Activated T-cell treated with anti-CD3 and anti-CD28 coated beads for 48 hours (primary cell): ENCODE measurements at places on chromosomes 2 and 18.

DNA sequence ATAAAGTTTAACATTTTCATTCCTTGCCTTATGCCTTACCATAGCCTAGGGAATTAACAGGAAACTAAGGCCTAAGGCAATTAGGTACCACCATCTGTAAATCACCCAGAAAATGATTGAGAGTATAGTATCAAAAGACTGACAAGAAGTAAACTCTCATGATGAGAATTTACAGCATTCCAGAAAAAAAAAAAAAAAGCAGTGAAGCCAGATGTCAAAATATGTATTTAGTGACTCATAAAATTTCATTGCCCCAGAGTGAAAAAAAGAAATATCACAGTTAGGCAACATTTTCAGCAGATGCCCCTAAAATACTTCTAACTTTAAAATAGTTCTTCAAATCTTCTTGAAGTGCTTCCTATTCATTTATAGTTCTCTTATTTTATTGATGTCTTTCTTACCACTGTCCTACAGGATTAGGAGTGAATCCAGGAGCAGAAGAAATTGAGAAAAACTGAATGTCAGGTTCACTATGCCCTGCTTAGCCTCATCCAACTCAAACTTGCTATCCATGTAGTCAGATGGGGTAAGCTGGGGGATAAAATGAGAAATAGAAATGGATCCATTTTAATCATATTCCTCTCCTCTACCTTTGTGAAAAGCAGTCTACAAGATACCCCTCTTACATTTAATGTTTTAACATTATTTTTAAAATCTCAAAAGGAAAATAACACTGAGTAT, 57.3 kb upstream of the TANK start:
- no peak for DNase-seq

GRCh38 chr2:28224648-28225472, 167.8 kb upstream of the FOSL2 start:
- no peak for DNase-seq

- no peak for DNase-seq
These were observed 331.2 kb downstream of the CTNNA2 start for GRCh38 chr2:79844011-79844410.

- no peak for DNase-seq
These were observed 112.9 kb downstream of the CSRNP3 start for GRCh38 chr2:165582409-165582808.

GRCh38 chr2:225465827-225466226, 66.3 kb downstream of the NYAP2 start:
- DNase-seq = no peak

DNA sequence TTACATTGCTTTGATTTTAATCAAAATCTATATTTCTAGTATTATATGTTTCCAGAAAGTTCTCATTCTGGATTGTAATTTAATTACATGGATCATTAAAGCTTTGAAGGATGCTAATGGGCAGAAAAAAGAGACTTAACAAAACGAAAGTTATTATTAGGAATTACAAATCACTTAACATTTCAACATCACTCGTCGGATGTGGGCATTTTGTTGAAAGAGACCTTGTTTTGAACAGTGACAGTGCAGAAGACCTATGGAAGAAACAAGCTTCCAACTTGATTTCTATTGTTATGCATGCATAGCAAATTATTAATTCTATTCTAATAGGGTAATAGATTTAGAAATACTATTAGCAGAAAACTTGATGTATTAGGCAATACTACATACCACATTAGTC, 31.4 kb upstream of the DARS1 start:
- DNase-seq = no peak

DNA sequence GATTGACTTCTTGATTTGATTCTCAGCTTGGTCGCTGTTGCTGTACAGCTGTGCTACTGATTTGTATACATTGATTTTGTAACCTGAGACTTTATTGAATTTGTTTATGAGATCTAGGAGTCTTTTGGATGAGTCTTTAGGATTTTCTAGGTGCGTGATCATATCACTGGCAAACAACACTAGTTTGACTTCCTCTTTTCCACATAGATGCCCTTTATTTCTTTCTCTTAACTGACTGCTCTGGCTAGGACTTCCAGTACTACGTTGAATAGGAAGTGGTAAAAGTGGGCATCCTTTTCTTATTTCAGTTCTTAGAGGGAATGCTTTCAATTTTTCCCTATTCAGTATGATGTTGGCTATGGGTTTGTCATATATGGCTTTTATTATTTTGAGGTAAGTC, 101.3 kb downstream of the OSBPL1A start:
- DNase-seq = no peak

DNA sequence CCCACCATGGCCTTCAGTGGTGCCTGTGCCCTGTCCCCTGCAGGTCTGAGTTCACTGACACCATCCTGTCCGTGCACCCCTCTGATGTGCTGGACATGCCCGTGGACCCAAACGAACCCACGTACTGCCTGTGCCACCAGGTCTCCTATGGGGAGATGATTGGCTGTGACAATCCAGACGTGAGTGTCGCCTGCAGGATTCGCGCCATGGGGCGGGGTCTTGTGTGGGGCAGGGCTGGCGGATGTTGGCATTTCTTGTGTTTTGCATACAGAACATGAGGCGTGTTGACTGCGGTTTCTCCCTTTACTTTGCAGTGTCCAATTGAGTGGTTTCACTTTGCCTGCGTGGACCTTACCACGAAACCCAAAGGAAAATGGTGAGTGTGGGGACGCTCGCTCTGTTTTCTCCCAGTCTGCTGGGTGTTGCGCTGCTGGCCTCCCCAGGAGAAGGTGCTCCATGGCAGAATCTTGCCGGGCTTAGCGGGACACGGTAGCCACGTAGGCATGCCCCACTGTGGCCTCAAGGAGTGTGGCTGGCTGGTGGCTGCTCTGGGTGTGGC, 11.5 kb upstream of the D2HGDH start:
- DNase-seq = no peak

DNA sequence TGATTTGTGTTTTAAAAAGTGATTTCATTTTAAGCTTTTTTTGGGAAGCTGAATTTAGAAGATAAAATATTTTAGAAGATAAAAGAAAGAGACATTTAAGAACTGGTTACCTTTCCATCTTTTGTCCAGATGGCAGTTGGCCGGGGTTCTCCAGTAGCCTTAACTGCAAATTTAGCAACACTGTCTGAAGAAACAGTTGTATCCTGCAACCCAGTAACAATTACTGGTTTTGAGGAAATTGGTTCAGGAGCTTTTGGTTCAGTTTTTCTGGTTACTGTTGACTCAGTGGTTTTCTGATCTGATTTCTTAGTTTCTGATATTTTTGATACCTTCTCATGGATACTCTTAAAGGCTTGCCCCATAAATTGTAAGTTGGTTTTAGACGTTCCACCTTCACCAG, 49.9 kb downstream of the PLEKHA3 start:
- DNase-seq = no peak

DNA sequence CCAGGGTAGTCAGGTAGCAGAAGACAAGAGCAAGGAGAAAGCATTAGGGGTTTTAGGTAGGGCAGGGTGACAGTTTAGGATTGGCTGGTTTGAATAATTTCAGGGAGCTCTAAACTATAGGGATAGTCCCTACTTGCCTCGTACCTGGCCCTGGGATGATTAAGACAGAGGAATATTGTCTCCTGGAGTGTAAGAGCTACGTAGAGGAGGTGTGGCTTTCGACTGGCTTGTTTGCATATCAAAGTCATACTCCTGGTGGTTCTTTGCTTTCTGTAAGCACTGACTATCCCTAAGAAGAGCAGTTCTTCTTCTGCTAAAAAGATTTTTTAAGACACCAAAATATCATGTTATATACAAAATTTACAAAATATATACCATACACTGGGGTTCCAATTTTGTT, 1867.4 kb downstream of the SUCLG1 start:
- DNase-seq = no peak

- DNase-seq = no peak
These were observed 6.0 kb upstream of the NCK2 start for GRCh38 chr2:105738658-105739241.

GRCh38 chr18:11324956-11325882, 175.8 kb upstream of the PIEZO2 start:
- no peak for DNase-seq

GRCh38 chr2:137943678-137944347, 20.5 kb upstream of the HNMT start:
- DNase-seq = no peak

- no peak for DNase-seq
These were observed 303.6 kb upstream of the ID2 start for GRCh38 chr2:8378016-8378810.

DNA sequence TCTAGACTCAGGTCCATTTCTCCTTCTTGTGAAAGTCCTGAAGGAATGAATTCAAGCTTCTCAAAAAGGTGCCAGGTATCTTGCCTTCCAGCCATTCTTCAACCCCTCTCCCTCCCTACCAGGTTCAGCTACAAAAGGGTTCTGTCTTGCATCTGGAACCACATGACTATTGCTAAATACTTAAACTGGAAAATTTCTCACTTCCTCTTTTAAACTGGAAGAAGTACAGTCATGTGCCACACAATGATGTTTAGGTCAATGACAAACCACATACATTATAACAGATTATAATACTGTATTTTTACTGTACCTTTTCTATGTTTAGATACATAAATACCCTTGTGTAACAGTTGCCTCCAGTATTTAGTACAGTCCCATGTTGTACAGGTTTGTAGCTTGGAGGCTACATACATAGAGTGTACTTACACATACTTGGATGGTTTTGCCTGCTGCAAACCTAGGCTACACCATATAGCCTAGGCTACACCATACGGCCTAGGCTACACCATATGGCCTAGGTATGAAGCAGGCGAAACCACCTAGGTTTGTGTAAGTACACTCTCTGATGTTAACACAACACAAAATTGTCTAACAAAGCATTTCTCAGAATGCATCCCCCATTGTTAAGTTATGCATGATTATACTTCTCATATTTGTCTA, 142.0 kb upstream of the DNMT3A start:
- no peak for DNase-seq

- DNase-seq = no peak
These were observed 38.7 kb downstream of the REEP1 start for GRCh38 chr2:86298411-86299390.

GRCh38 chr2:12948961-12949353, 232.2 kb downstream of the TRIB2 start:
- no peak for DNase-seq

GRCh38 chr2:160286551-160286950, 86.5 kb upstream of the ITGB6 start:
- no peak for DNase-seq

DNA sequence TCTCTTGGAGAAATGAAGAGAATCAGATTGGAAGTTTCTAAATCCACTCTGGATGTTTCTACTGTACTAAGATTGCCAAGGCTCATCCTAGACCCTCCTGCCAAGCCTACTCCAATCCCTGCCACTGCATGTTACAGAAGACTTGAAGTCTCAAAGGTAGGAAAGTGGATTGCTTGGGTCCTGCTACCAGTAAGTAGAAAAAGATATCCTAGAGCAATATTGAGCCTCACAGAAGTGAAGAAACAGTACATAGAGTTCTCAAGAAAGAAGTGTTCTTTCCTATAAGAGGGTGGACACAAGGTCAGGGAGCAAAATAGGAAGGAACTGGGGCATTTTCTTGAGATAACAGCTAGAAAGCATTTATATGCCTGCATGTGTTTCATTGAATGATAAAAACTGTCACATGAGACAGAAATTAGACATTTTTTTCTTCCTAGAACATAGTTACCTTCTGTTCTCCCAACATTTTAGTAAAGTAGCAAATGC, 232.9 kb downstream of the RBM43 start:
- no peak for DNase-seq

DNA sequence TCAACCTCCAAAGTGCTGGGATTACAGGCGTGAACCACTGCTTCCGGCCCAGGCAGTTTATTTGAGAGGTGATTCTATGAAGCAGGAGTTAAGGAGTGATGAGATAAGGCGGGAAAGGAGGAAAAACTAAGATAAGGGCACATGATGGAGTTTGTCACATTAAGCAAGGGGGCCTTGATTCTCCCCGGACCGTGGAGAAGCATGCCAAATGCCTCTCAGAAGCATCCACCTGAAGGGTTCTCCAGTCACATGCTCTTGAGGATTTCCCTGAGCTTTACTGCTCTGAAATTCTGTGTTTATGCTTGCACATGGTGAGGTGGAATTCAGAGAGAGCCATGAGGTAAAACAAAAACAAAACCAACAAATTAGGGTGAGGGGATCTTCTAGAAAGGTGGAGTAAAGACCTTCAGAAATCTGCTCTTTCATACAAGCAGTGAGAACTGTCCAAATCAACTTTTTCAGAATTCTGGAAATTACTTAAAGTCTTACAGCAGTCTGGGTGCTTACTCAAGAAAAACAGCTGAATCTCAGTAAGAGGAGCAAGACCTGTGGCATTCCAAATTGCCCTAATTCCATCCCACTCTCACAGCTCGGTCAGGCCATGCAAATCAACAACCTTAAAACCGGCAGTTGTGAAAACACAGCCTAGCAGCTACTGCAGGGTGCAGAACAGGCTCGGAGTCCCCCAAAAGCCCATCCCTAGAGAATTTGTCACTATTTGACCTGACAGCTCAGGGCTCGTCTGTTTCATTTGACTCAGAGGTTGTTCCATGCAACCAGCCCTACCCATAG, 69.1 kb upstream of the CTLA4 start:
- DNase-seq = no peak

DNA sequence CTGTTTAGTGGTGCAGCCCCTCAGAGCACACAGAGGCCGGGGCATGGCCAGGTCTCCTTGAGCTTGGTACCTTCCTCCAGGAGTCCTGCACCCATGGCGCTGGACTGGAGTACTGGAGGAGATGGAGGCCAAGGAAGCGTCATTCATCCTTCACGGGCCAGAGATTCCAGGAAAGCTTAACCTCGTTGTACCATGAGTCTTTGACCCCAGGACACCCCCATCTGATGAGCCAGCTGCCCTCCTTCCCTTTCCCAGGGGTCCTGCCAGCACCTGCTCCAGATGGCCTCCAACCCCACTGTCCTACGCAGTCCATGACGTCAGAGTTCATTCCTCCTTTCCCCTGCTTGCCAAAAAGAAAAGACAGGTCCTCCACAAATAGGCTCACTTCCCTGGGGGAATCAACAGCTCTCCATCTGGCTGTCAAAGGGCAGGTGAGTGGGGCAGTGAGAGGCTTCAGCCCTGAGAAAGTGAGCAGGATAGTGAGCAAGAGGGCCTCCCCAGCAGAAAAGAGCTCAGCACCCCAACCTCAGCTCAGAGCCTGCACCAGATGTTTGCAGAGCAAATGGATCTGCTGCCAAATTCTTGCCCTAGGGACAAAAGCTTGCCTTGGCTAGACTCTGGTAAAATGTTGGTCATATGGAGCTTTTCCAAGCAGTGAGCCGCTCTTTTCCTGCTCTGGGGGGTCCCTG, 4.5 kb upstream of the NPPC start:
- DNase-seq = no peak

DNA sequence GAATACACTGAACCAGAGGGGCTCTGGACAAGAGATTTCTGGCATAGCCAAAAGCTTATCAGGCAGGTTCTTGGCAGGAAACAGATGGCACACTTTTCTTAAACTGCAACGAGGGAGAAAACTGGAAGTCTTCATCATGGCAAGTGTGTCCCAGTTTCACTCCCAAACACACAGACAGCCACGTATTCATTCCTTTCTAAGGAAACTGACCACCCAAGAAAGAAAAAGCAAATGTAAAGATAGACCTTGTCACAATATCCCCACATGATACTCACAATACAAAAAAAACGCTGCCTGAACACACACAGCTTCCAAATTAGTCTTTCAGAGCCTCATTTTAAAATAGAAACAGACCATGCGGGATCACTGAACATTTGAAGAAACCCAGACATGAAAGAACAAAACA, 40.6 kb upstream of the RTTN start:
- no peak for DNase-seq
